ENCODE measurements at places on chromosomes 12 and 14.

DNA sequence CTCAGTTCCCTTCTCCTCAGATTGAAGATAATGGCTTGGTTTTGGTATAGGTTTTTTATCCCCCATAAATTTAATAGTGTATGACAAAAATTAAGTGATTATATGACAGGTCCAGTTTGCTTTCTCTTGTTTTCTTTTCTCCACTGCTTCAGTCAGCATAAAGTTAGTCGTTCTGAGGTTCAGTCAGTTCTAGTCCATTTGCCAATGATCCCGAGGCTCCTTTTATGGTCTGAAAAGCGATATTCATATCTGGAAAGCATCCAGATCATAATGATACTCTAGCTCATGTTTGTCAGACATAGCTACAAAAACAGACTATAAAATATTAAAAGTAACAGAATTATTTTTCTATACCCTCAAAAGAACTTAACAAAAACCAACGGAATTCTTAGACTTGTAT, 67.1 kb upstream of the SLC38A4 start:
- no peak for DNase-seq

- DNase-seq, result no peak
Measured at GRCh38 chr14:89435492-89435891, 18.5 kb upstream of the FOXN3 start.

GRCh38 chr12:79344855-79345847, 345.6 kb downstream of the PAWR start:
- DNase-seq, result no peak

DNA sequence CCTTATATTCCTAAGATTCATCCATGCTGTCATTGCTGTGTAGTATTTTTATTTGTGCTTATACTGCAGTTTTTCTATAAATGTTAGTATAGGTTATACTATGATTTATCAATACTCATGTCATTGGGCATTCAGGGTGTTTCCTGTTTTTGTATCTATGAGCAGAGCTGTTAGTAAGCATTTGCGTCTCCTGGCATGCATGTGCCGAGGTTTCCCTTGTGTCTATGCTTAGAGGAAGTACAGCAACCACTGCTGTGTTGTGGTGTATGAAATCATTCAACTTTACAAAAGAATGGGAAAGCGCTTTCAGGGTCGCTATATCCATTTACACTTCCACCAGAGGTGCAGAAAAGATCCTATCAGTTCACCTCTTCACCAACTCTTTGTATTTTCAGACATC, 122.7 kb downstream of the RGS6 start:
- no peak for DNase-seq

DNA sequence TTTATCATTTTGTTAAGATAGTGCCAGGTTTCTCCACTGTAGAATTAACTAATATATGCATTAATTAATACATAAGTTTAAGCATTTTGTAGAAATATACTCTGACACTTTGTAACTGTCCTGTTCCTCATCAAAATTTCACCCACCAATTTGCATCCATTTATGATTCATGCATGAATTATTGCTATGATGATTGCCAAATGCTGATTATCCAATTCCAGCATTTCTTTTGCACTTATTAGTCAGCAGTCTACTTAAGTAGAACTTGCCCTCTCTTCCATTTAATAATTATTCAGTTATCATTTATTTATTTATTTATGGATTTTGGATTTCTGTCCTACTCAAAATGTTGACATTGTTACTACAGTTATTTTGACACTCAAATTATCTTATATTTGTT, 72.2 kb downstream of the SLC6A15 start:
- DNase-seq, result no peak

GRCh38 chr14:48274826-48275225, 599.4 kb upstream of the MDGA2 start:
- no peak for DNase-seq

GRCh38 chr12:112168561-112168971, 43.2 kb downstream of the TRAFD1 start:
- DNase-seq, result no peak

GRCh38 chr14:105527381-105527825, 1.0 kb downstream of the TMEM121 start:
- DNase-seq, result no peak

- DNase-seq, result no peak
Measured at GRCh38 chr14:102492531-102492910, 17.1 kb downstream of the ANKRD9 start.

- no peak for DNase-seq
Measured at GRCh38 chr12:120978296-120979219, at the start of gene HNF1A. HNF1A (plus strand) TSS chr12:120978543; CDS start chr12:120978769, 226 bp downstream.

- DNase-seq, result no peak
Measured at GRCh38 chr12:15265875-15266274, 44.7 kb upstream of the RERG start.

DNA sequence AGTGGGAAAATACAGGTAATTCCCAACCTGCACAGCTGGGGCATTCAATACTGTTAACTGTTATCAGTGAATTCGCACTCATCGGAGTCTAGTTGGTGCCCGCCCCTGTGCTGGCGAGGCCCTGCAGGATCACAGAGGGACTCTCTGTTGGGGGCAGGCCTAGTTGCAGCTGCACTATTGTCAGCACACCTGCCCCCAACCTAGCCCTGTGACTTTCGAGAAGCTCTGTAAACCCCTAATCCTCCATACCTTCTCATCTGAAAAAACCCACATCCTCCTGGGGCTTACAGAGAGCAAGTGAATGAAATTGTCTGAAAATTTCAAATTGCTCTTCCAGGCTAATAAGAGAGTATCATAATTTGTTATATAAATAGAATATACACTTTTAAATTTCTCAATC, 132.2 kb upstream of the NUDT4 start:
- DNase-seq, result no peak

- DNase-seq, result no peak
Measured at GRCh38 chr14:51367600-51367931, 127.5 kb downstream of the TMX1 start.

- DNase-seq, result no peak
Measured at GRCh38 chr14:52342849-52343596, 28.9 kb downstream of the PTGER2 start.

DNA sequence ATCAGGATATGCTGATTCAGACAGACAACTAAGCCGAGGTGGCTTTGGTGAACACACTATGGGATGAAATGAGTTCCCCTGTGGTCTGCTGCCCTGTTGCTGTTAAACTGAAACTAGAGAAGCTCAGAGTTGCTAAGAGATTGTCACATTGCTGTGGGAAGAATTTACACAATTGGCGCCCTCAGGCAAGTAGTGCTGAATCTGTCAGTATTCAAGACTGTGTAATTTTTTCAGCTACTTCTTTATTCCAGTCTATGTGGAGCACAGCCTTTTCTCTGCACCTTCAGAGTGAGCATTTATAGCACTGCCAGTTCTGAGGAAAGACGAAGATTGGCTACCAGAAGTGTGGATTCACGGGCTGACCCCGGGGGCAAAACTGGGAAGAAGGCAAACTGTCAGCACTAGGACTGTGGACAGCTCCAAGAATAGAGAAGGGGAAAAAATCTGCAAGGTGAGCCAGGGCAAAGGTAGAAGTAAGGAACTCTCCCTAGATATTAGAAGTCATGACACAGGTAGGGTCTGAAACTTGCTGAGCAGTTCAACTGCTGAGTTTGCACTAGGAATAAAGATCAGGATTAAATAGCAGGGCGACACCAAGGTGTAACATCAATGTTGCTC, 218.8 kb upstream of the TMPO start:
- DNase-seq, result no peak

All from stimulated activated effector memory CD8-positive, alpha-beta T cell treated with anti-CD3 and anti-CD28 coated beads, Interleukin-12 subunit alpha, Interleukin-12 subunit beta, amount 100 ng/mL, for 72 hours (primary cell).